Chondrocyte (in vitro differentiated cells): ENCODE measurements at places on chromosomes 4 and X. TPM values are rescaled to one million over a fixed set of nuclear protein-coding genes. Genes with fewer than 3 reads are reported as not detected.
A peak's percentile ranks its signal among the peaks of the same experiment; 100 is the strongest.

The TRIM75 gene
- total RNA-seq: not detected in 3 replicates

- no peaks in the 10 kb centered on the region for H3K4me1 ChIP-seq
- no peak overlapping the region for H3K27ac ChIP-seq
- H3K27me3 ChIP-seq: no peaks in the 10 kb centered on the region
- H3K4me3 ChIP-seq: no peak overlapping the region
Measured at GRCh38 chrX:148457279-148457678, 43.1 kb upstream of the AFF2 start.

The ZNF630 gene
- total RNA-seq: 2.0 to 2.7 TPM (median 2.1 TPM) in 3 replicates

The AFP gene
- 1.3 TPM in 1 of 3 replicates, not detected in the others for total RNA-seq

DNA sequence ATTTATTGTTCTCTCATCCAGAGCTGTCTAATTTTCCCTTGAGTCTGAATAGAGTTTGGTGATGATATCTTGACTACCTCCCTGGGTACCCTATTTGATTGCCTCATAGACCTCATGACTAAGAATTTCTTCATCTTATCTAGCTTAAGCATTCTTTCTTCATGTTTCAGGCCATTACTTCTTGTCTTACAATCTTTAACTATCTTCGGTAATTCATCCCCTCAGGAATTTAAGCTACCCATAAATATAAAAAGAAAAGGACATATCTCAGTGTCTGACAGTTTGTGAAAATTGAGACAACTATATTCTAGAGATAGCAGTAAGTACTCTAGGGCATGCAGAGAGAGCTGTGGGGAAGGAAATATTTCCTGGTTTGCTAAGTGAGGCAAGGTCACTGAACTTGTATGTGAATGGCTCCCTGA lies 466.1 kb upstream of the GRID2 start:
- DNase-seq: no peak
- no peak overlapping the region for H3K4me3 ChIP-seq
- H3K27me3 ChIP-seq: no peaks in the 10 kb centered on the region
- no peak overlapping the region for H3K27ac ChIP-seq
- no peaks in the 10 kb centered on the region for H3K4me1 ChIP-seq
- H3K36me3 ChIP-seq: no peaks in the 10 kb centered on the region

The PROM1 gene
- 0.10 TPM in 1 of 3 replicates, not detected in the others for total RNA-seq

- H3K4me1 ChIP-seq: peaks cover 15% of the 10 kb centered on the region
- H3K36me3 ChIP-seq: no peaks in the 10 kb centered on the region
- H3K27ac ChIP-seq: no peak overlapping the region
Measured at GRCh38 chrX:21700275-21700674, 42.1 kb upstream of the KLHL34 start.

The CFP gene
- total RNA-seq: 0.60 to 0.87 TPM (median 0.77 TPM) in 3 replicates

The RASGEF1B gene
- 2.3 to 5.6 TPM (median 2.5 TPM) in 3 replicates for total RNA-seq

The F11 gene
- not detected in 3 replicates for total RNA-seq

- no peak for DNase-seq
- no peaks in the 10 kb centered on the region for H3K36me3 ChIP-seq
- H3K4me1 ChIP-seq: peaks cover 5% of the 10 kb centered on the region
- H3K4me3 ChIP-seq: no peak overlapping the region
Measured at GRCh38 chr4:181608181-181608580, 635.0 kb upstream of the TENM3 start.

The TMPRSS11B gene
- not detected in 3 replicates for total RNA-seq

DNA sequence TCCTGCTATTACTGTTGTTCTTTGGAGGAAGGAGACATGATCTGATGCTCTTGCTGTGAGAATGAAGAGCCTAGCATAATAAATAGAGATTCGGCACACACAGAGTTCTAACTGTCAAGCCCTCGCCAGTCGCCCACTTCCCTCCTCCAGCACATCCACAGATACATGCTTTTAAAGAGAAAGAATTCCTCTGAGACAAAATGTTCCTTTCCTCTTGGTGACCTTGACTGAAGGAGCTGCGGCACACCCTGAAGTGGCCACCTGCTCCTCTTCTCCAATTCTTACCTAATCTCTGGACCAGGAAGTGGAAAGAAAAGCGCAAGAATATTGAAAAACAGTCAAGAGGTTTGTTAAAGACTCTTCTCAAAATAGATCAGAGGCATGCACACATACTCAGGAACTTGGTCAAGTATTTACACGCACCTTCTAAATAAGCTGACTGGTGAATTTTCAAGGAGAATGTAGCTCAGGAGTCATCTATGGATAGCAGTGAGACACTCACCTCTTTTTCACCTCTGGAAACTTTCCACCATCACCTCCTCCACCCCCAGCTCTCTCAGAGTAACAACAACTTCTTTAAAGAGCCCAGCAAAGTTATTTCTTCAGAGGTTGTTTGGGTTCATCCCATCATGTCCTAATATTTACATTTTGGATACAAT lies 95.4 kb downstream of the PARM1 start:
- no peak for DNase-seq
- H3K27me3 ChIP-seq: no peaks in the 10 kb centered on the region
- H3K4me1 ChIP-seq: no peaks in the 10 kb centered on the region
- no peak overlapping the region for H3K4me3 ChIP-seq
- H3K36me3 ChIP-seq: no peaks in the 10 kb centered on the region

DNA sequence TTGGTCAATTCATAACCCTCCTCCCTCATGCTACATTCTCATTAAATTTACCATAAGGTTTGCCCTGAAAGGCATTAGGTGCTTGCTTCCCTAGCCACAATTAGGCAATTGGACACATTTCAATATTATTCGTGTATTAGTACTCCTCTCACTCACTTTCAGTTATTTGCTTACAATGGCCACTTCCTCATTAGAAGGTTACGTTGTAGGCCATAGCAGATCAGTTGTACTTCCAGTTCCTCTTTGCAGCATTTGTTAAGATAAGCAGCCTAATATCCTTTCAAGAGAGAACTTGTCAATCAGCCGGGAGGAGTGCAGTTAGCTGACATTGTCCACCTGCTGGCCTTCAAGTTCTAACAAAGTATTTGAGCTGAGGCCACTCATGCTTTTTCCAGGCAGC lies 1017.2 kb downstream of the PCDH7 start:
- no peak overlapping the region for H3K4me3 ChIP-seq
- DNase-seq: no peak
- no peak overlapping the region for H3K27ac ChIP-seq
- no peaks in the 10 kb centered on the region for H3K4me1 ChIP-seq

The BTK gene
- total RNA-seq: not detected in 3 replicates

DNA sequence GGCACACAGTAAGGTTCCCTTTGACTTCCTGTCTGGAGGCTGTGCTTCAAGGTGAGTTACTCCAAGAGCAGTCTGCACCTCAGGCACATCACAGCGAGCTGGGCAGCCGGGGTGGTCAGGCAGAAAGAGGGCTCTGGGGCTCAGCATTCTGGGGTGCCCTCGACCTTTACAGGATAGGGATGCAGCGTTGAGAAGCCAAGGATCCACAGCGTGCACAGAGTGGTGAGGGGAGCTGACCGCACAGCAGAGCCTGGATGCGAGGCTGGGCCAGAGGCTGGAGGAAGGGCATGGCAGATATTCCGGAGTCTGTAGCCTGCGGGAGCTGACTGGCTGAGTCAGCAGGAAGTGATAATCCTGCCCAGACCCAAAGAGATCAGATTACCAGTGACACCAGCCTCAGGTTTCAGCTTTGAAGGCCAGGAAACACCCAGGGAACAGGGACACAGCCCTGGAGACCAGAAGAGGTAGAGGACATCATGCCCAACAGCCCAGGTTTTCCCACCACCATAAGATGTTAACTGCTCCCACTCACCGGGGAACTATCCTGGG lies 38.4 kb upstream of the PDLIM3 start:
- DNase-seq: no peak
- H3K27me3 ChIP-seq: no peaks in the 10 kb centered on the region
- H3K36me3 ChIP-seq: no peaks in the 10 kb centered on the region
- H3K4me3 ChIP-seq: peak overlapping the region; percentile 49
- H3K4me1 ChIP-seq: peaks cover 29% of the 10 kb centered on the region
- H3K27ac ChIP-seq: peak overlapping the region; percentile 96

The SLC30A9 gene
- total RNA-seq: 44.6 to 49.0 TPM (median 47.9 TPM) in 3 replicates

- H3K4me1 ChIP-seq: peaks cover 19% of the 10 kb centered on the region
- DNase-seq: no peak
- no peak overlapping the region for H3K27ac ChIP-seq
- peaks cover 2% of the 10 kb centered on the region for H3K36me3 ChIP-seq
Measured at GRCh38 chrX:10110316-10110935, 46.3 kb upstream of the CLCN4 start.

- H3K4me3 ChIP-seq: no peak overlapping the region
- DNase-seq: no peak
- H3K36me3 ChIP-seq: no peaks in the 10 kb centered on the region
- H3K27me3 ChIP-seq: peaks cover 2% of the 10 kb centered on the region
- H3K4me1 ChIP-seq: no peaks in the 10 kb centered on the region
Measured at GRCh38 chr4:64095398-64095797, 313.9 kb downstream of the TECRL start.

DNA sequence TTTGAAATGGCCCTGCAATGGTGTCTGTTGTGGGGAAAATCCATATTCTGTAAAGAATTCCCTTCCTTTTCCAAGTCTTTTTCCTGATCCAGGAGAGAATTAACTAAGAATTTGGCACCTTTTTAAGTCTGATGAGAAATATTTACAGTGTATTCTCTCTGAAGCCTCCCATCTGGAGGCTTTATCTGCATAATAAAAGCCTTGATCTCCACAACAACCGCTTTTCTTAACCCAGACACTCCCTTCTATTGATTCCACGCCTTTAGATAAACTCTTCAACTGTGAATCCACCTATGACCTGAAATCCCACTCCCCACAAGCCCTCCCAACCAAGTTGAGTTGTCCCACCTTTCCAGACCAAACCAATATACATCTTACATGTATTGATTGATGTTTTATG lies 43.1 kb upstream of the TMPRSS11E start:
- no peak overlapping the region for H3K4me3 ChIP-seq
- DNase-seq: no peak
- peaks cover 25% of the 10 kb centered on the region for H3K27me3 ChIP-seq
- no peaks in the 10 kb centered on the region for H3K36me3 ChIP-seq
- no peak overlapping the region for H3K27ac ChIP-seq
